ENCODE measurements at places on chromosomes 3 and 15.

- no peak for DNase-seq
Measured at GRCh38 chr15:49860101-49860500, 239.3 kb downstream of the DTWD1 start.

GRCh38 chr3:88225326-88226008 is 75.7 kb downstream of the C3orf38 start:
- DNase-seq: no peak

GRCh38 chr3:194224471-194225417 is 88.8 kb downstream of the HES1 start:
- no peak for DNase-seq

GRCh38 chr15:45499426-45499825 is 23.1 kb downstream of the SLC30A4 start:
- DNase-seq: no peak

DNA sequence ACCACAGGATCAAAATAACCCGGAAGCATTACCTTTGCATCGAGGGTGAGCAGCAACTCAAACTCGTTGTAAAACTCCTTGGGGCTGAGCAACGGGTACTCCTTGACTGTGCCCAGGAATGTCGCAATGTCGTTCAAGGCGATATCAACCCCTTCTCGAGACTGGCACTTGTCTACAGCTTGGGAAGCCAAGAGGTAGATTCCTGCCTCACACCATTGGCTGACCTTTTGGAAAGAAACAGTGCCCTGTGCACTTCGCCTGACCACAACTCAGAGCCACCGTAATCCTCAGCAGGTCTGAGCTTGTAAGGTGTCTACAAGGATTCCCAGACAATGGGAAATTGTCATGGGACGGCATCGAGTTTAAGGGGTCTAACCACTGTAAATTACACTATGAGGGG is 43.9 kb downstream of the B3GNT5 start:
- no peak for DNase-seq
